ENCODE measurements at places on chromosomes 12 and 14.

GRCh38 chr14:68039593-68039992, 220.0 kb downstream of the RAD51B start:
- DNase-seq = no peak

- no peak for DNase-seq
Measured at GRCh38 chr14:69614592-69614991, 3.2 kb downstream of the SUSD6 start.

DNA sequence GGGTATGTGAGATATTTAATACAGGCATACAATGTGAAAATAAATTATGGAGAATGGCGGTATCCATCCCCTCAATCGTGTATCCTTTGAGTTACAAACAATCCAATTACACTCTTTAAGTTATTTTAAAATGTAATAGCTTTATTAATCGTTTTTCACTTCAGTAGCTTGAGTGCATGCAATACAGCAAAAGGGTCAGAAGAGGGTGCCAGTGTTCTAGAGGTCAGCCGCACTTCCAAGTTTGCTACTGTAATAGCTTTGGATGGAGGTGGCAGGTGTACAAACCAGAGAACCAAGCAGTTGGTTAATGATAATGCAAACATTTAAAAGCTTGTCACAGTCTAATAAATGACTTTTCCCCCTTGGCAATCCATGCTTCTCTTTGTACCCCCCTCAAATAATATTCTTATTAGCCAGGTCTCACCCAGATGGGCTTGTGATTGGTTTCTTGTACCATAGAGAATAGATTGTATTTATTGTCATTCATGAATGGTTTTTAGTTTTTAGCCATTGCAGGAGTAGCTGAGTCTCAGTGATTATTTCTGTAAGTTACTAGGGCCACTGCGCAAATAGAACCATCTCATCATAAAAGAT, 127.0 kb downstream of the ERC1 start:
- DNase-seq = no peak

- no peak for DNase-seq
Measured at GRCh38 chr12:64749461-64750200, 9.6 kb downstream of the GNS start.

DNA sequence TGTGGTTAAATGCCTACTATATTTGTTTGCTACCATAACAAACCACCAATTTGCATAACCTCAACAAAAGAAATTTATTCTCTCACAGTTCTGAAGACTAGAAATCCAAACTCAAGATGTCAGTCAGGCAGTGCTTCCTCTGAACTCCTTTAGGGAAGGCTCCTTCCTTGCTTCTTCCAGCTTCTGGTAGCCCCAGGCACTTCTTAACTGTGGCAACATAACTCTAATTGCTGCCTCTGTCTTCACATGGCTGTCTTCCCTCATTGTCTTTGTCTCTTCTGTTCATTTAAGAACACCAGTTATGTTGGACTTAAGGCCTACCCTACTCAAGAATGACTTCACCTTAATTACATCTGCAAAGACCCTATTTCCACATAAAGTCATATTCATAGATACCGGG, 206.9 kb downstream of the SYT1 start:
- DNase-seq = no peak

- DNase-seq = no peak
Measured at GRCh38 chr14:45526715-45527549, 273.9 kb upstream of the MIS18BP1 start.

DNA sequence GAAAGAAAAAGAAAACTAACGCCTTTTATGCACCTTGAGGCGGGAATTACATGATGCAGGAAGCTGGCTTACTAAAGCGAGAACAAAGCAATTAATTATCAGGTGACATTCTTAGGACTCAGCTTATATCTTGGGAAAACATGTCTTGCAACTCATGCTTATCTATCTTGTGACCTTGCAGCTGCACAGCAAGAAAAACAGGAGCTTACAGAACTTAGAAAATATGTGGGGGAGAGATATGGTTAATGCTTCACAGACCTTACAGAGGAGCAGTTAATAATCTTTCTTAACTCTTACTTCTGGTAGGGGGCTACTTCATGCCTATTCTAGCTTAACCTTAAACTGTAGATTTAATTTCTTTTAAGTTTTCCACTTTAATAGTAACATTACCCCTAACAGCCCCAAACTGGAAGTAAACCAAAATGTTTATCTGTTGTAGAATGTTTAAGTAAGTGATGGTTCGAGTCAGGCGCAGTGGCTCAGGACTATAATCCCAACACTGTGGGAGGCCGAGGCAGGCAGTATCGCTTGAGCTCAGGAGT, 13.2 kb upstream of the OR11G2 start:
- no peak for DNase-seq

- no peak for DNase-seq
Measured at GRCh38 chr12:132925597-132926414, 30.3 kb downstream of the ZNF605 start.

- peak; percentile 67 for DNase-seq
Measured at GRCh38 chr14:103133210-103134140, 10.2 kb downstream of the TNFAIP2 start.

- no peak for DNase-seq
Measured at GRCh38 chr12:104285740-104286515, 17.6 kb upstream of the EID3 start.

DNA sequence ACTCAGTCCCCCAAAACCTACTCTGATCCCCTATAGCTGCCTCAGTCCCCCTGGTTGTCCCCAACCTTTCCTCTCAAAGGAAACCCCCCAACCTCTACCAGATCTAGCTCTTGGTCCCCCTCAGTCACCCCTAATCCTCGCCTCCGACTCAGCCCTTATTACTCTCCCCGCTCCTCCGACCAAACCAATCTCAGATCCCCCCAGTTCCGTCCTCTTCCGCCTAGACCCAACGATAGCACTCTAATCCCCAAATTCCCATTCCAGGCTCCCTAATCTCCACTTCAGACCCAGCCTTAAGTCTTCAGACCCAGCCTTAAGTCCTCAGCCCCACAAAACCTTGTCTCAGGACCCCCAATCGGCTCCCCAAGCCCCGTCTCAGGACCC, 612 bp downstream of the VPS37B start:
- no peak for DNase-seq

DNA sequence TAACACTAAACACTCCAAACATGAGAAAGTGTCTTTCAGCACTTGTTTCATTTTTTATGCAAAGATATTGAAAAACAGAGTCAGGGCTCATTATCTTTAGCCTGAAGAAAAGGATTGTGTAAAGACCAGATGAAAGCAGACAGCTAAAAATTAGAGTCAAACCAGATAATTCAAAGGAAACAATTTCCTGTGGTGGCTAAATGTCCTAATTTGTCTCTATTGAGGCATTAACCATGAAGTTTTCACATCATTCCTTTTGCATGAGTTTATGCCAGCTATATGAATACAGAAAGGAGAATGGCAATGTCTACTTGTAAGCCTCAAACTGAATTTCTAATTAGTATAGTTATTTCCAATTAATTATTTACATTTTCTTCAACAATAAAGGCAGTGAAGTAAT, 338.5 kb downstream of the FSCB start:
- no peak for DNase-seq

GRCh38 chr12:62933220-62933601, 1.7 kb downstream of the PPM1H start:
- DNase-seq = no peak

DNA sequence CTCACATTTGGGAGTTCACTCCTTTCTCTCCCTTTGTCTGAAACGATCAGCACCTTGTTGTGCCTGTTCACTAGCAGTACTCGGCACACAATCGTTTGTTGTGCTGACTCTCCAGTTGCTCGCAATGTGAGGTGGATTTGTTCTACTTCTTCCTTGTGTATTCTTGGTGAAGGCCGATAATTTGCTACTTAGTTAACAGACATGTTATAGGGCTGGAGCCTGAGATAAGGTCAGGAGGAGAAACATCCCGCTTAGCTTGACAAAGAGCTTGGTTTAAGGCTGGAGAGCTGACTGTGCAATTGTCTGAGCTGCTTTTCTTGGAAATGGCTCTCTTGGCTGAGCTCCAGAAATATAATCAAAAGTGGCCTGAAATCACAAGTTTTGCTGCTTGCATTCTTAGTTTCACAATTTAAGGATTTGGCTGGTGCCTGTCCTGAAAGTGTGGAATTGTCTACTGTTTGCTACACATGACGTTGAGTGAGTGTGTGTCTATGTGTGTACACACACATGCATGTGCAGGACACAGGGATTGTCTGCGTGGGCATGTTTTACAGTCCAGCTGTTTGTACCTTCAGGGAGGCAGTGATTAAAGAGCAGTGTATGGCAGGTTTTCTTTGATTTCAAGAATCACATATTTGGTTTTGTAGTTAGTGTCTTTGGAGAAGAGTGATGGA, 77.7 kb downstream of the ARF6 start:
- no peak for DNase-seq

DNA sequence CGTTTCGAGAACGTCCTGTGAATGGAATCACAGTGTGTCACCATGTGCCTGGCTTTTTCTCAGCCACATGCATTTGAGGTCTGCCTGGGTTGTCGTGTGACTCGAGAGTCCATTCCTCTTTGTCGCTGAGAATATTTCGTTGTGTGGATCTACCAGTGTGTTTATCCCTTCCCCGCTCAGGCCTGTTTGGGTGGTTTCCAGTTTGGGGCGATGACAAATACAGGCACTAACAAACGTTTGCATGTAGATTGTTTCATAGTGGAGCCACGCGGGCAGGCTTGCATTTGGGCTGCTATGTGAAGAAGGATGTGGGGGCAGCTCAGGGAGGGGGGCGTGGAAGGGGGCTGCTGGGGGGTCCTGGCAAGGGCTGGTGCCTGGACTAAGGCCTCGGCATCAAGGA, 14.1 kb downstream of the RIN3 start:
- no peak for DNase-seq

- no peak for DNase-seq
Measured at GRCh38 chr12:119230807-119231206, 52.1 kb downstream of the HSPB8 start.

- no peak for DNase-seq
Measured at GRCh38 chr14:22839159-22839779, 2.9 kb downstream of the MMP14 start.

DNA sequence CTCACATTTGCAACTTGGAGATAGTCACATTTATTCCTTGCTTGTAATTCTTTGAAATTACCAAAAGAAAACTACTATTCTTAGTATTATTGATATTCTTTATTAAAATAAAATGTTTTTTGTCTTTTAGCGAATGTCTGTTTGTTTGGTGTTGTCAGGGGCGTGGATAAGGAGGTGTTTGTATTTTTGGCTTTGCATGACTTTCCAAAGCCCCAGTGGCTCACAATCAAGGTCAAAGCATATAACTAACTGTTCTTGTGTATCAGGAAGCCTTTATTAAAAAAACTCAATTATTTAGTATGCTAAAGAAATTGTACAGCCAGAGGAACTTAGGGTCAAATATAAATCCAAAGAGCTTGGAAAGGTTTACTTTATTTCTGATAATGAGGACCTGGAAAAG, 17.9 kb downstream of the GPHB5 start:
- no peak for DNase-seq

DNA sequence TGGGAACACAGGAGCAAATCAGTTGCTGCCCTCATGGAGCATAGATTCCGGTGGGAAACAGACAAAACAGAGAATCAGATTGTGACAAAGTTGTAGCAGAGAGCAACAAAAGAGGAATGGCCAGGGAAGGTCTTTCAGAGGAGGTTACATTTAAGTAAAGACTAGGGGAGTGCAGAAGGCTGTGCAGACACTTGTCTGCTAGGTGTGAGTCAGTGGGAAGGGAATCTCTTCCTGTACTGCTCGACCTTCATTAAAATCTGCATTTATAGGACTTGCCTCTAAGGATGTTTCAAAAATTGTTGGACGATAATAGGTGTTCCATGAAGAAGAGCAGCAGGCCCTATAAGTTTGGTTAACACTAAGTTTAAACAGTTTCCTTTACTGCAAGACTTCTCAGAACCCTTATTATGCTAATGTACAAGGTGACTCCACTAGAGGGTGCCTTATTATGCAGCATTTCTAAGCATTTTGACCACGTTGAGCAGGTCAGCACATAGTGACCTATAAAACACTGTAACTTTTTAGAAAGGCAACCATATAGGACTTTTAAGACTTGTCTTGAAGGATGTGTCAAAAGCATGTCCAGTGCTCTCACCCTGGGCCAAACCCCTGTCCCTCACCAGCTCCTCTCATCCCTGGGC, 91.8 kb upstream of the RIC8B start:
- DNase-seq = no peak

GRCh38 chr12:70982991-70983390, 62.5 kb upstream of the PTPRR start:
- no peak for DNase-seq

- DNase-seq = no peak
Measured at GRCh38 chr12:52359621-52360061, 7.6 kb downstream of the KRT85 start.

- no peak for DNase-seq
Measured at GRCh38 chr12:65822732-65823512, 1.4 kb upstream of the HMGA2 start.

DNA sequence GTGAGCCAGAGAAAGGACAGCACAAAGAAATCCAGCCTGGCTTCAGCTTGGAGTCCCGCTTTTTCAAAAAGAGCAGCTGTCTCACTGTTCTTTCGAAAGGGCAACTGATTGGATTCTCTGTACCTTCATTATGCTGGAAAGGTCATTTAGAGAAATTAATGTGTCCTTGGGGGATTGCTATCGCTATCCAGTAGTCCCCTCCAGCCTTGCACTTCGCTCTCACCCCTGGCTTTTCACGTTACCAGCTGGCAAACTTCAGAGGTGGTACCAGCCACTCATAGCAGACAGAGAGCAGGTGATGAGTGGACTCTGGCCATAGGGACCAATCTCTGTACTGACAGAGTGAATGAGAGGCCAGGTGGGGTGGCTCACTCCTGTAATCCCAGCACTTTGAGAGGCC, 11.8 kb upstream of the NUAK1 start:
- no peak for DNase-seq

DNA sequence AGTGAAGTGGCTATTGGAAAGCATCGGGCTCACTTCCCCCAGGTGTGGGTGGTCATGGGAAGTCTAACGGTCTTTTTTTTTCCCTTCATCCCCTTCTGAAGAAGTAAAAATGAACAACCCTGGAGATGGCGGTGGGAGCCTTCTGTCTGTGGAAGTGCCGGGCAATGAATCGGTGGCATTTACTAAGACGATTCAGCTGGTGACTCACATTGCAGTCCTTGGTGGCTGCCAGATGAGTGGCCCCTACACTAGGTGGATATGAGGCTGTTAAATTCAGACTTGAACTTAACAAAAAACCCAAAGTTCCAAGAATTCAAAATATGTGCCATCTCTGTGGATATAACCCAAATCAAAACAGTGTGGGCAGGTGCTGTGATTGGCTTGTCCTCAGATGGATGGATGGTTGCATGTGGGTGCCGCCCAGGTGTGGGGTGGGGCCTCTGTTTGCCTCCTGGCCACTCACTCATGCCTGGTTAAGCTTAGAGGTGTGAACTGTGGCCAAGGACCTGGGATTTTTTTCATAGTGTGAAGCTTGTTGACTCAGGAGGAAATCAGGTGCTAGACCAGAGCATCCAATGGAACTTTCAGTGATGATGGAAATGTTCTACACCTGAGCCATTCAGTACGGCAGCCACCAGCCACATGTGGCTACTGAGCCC, 176.7 kb upstream of the NOS1 start:
- DNase-seq = no peak

DNA sequence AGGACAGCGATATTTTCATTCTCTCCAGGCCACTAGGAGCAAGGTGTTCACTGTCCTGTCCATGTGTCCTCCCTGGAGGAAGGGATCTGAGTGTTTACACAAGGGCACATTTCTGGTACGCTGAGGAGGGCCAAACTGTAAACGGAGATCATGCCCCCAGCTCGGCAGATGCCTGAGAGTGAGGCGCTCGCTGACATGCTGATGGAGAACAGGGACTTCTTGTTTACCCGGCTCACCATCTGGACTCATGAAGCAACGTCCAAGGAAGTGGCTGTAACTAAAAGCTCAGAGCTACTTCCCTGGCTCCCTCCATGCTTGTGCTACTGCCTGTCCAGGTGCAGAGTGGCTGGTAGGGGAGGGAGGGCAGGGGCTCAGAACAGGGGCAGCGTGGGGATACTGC, 43.4 kb upstream of the KCNA1 start:
- DNase-seq = no peak

Measured in coronary artery (tissue), 2 donors.